Neuronal stem cell (in vitro differentiated cells): ENCODE measurements at places on chromosomes 1 and 21.
A peak's percentile ranks its signal among the peaks of the same experiment; 100 is the strongest.

DNA sequence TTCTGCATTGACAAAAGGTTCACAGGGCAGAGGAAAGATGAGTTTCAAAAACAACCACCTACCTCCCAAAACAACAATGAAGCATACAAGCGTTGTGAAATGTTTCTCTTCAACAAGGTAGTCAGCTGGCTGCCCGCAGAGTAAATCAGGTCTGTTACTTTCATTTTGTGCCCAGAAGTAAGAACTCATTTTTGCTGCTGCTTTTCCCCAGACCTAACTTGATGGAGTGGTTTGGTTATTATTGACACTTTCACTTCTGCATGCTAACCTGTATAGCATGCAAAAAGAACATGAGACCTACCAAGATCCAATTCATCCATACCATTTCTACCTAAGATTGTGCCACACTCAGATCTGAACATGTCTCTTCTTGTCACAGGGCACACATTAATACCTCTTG is 1.3 kb downstream of the SLC9C2 start:
- DNase-seq: no peak

- DNase-seq: no peak
Measured at GRCh38 chr21:44875316-44875700, 1.8 kb upstream of the PTTG1IP start.

DNA sequence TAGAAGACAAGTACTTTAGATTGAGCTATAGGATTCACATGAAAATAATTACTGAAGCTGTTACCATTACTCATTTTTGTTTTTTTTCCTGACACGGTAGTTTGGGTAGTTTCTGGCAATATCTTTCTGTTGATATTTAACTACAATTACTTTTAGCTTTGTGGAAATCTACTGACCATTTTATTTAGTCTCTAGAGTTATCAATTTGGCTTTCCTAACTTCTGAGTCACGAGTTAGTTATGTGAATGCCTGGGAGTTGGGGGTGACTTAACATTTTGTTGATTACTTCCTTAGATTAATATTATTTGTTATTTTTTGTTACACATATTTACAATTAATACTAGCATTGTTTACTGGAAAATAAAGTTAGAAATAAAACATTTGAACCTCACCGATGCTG is 160.6 kb downstream of the HMCN1 start:
- DNase-seq: no peak

DNA sequence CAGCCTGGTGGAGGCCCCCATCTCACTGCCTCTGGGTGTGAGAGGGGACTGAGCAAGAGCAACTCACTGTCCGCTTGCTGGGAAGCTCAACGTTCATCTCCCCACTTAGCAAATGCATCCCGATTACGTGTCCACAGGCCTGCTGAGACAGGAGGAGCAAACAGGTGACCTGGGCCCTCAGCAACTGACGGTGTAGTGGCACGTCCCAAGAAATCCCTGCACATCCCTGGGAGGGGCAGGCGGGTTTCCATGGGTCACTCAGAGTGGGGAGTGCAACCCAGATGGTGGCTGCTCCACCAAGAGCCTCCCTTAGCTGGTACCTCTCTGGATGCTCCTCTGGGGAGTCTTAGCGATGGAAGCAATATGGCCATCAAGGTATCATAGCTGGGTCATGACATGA is 229.4 kb downstream of the DYRK1A start:
- DNase-seq: no peak

- peak; percentile 31 for DNase-seq
Measured at GRCh38 chr1:225882694-225883615, 775 bp upstream of the TMEM63A start.

GRCh38 chr1:53442299-53442698 is 16.9 kb upstream of the DMRTB1 start:
- no peak for DNase-seq

- no peak for DNase-seq
Measured at GRCh38 chr1:222974496-222974895, 159.7 kb downstream of the DISP1 start.

GRCh38 chr1:202578001-202578504 is 132.2 kb downstream of the SYT2 start:
- DNase-seq: no peak

GRCh38 chr1:113390871-113391648 is 745 bp downstream of the MAGI3 start:
- no peak for DNase-seq

DNA sequence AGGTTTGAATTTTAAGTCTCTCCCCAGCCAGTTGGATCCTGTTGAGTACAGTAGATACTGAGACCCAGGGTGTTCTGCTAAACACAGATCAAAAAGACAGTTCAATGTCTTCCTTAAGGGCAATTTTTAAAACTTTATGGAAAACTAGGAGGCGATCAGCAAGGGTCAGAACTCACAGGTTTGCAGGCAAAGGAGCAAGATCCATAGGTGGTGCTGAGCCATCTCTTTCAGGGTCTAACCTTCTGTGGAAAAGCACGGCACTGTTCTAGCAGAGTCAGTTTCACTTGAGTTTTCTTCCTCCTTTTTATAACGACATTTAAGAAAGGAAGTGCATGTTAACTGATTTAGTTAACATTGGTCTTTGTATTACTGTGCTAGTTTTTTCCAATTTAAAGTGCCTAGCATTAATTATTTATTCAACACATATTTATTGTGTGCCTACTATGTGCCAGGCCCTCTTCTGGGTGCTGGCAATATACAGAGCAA is at the start of gene CD84:
Gene CD84 (minus strand): TSS at position 281 of the 486 bp plus-strand sequence. CDS start 59 bp downstream, at position 222.
- no peak for DNase-seq

DNA sequence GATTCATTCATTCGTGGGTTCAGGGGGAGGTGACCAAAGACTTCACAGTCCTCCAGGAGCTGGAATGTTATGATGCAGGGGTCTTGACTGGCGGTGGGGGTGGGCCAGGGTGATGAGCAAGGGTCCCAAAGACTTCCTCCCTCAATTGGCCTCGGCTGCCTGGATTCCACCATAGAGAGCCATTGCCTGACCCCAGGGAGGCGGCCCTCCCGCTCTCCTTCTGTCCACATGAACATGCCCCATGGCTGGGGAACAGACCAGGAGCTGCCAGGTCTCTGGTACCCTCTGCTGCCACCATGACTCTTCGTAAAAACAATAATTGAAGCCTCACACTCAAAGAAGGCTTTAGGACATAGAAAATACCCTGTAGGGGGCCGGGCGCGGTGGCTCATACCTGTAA is 102.5 kb upstream of the CASZ1 start:
- no peak for DNase-seq

- no peak for DNase-seq
Measured at GRCh38 chr1:21584096-21584495, 74.9 kb downstream of the ALPL start.

DNA sequence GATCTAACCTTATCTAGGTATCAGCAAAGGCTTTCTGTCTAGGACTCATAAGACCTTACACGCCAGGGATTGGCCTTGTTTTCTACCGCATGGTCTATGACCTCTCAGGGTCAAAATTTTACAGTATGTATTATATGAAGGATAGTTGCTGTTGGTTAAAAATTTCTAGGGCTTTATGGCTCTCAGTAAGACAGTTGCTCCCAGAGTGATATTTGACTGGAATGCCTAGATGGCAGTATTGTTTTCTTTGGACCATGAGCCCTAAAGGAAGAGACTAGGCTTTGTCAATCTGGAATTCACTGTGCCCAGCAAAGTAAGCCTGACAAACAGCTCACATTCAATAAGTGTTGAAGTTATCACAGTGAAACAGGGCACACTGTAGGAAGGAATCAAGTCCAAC is 37.6 kb downstream of the C1orf87 start:
- no peak for DNase-seq

DNA sequence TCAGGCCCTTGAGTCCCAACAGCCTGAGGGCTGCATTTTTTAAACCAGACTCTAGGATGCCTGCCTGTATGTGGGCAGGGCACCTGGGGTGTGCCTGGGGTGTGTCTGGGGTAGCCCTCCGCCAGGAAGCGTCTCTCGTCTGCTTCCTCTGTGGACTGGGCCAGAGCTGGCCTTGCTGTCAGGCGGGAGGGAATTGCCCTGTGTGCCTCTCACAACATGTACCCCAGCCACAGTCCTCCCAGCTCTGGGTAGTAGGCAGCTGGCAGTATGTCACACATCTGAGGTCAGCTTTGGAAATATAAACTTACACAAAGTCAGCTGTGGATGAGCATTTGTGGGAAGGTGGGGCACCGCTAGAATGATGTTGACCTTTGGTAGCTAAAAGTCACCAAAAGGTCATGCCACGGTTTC is 13.0 kb downstream of the TRAF5 start:
- no peak for DNase-seq

GRCh38 chr1:79353224-79353623 is 346.7 kb upstream of the ADGRL4 start:
- no peak for DNase-seq

DNA sequence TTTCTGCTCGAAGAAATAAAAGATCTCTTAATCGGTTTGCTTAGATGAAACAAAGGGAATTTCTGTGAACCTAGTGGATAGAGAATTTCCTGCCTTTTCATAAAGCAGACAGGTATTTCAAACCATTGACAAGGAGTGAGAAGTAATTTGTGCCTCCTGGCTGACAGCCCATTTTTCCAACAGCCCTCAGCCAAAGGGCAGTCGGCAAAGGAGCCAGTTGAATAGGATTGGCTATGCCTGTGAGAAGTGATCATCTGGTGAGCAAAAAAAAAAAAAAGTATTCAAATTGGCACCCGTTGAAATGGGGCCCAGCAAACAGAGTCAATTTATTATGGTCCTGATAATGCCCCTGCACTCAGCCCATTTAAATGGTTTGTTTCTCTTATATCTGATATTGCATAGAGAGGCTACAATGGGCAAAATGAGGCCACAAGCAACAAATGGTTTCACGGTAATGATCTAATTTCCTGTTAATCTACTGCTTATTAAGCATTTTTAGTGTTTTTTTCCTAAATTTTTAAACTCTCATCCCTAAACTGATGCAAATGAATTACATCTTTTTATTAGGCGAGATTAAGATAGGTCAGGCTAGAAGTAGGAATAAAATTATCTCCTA is 477.5 kb downstream of the NUF2 start:
- no peak for DNase-seq

DNA sequence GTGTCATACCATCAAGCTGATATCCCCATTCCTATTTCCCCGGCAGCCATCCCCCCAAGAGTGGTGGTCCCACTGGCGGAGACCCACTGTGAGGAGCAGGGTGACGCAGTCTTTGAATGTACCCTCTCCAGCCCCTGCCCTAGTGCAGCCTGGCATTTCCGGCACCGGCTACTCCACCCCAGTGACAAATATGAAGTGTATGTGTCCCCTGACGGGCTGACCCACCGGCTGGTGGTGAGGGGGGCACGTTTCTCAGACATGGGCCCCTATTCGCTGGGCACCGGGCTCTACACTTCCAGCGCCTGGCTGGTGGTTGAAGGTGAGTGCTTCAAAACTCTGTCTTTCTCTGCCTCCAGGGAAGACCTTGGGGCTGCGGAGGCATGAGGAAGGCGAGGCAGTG is 14.4 kb downstream of the IGFN1 start:
- DNase-seq: no peak

GRCh38 chr1:13725714-13726175 is 25.8 kb downstream of the PRDM2 start:
- DNase-seq: no peak

DNA sequence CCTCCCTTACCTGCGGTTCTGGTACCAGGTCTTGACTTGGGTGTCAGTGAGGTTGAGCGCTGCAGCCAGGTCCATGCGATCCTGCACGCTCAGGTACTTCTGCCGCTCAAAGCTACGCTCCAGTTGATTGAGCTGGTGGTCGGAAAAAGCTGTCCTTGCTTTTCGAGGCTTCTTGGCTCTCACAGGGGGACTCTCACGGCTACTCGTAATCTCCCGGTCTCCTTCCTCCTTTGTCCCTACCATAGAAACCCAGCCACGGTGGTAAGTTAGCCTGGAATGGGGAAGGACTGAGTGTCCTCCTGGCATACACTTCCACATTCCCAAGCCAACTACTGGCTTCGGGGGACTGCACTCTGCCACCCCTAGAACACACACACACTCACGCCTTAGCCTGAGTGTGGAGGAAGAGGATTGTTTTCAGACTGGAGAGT is 2.6 kb downstream of the BARHL2 start:
- no peak for DNase-seq

DNA sequence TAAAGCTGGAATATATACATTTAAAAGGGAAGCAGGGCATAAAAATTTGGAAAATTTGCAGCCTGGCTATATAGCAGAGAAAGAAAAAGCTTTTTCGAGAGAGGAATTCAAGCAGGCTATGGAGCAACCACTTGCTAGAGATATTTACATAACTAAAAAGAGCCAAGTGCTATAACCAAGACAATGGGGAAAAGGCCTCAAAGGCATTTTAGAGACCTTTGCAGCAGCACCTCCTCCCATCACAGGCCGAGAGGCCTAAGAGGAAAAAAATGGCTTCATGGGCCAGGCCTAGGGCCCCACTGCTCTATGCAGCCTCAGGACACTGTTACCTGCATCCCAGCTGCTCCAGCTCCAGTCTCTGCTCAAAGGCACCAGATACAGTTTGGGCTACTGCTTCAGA is 37.0 kb downstream of the CAPN9 start:
- DNase-seq: no peak

- DNase-seq: no peak
Measured at GRCh38 chr1:219433001-219433400, 179.9 kb downstream of the ZC3H11B start.

DNA sequence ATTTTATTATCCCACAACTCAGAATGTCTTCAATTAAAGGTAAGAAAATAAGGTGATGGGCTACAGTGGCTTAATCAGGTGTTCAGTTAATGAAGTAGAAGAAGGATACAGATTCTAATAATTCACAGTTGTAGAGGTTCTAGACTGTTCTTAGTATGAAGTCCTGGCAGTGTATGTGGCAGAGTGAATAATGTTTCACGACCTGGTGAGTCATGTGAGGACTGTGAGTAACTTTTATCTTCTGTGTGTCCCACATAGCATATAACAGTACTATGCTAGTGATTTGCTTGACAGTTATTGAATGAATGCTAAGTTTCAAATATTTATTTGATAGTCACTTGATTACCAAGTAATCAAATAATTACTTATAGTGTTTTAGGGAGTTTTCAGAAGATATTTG is 20.0 kb downstream of the SLC16A4 start:
- no peak for DNase-seq

GRCh38 chr21:45256021-45256911 is 31.4 kb downstream of the POFUT2 start:
- no peak for DNase-seq

DNA sequence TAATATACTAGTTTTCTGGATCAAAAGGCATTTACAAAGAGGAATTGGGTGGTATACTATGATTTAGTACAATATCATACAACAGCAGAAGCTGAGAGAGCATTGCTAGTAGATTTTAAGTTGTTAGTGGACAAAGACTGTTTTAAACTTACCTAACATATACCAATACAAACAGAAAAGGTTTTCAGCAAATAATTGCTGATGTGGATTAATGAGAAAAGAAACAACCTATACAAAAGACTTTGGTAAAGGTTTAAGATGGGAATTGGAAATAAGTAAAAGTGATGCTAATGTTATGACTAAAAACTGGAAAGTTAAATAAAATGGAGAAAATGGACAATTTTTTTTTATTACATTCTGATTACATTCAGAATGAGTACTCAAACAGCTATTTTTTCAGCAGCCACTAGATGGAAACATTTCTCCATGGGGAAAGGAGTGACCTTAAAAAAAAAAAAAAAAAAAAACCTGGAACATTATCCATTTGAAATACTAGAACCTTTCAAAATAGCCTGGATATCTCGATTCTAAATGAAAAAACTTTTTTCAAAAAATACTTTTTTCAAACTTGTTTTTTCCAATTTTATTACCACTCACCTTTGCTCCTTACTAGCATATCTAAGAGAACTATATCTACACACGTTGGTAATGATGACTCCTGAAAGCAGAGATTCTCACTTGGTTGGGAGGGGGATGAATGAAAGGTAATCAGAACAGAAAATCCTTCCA is 55.4 kb downstream of the EPRS1 start:
- DNase-seq: peak; percentile 2
